ENCODE measurements at places on chromosomes 4 and X. TPM values are rescaled to one million over a fixed set of nuclear protein-coding genes. Genes with fewer than 3 reads are reported as not detected.

GRCh38 chr4:151324124-151324751 lies 1.2 kb downstream of the SH3D19 start:
- H3K36me3 ChIP-seq: no peaks in the 10 kb centered on the region
- peak; percentile 57 for DNase-seq
- H3K4me1 ChIP-seq: peaks cover 6% of the 10 kb centered on the region
- no peaks in the 10 kb centered on the region for H3K27me3 ChIP-seq
- peak overlapping the region; percentile 89 for H3K27ac ChIP-seq
- peak overlapping the region; percentile 76 for H3K4me3 ChIP-seq

Gene TIGD4
- 6.1 TPM for total RNA-seq

Gene ARX
- total RNA-seq: 0.61 TPM

DNA sequence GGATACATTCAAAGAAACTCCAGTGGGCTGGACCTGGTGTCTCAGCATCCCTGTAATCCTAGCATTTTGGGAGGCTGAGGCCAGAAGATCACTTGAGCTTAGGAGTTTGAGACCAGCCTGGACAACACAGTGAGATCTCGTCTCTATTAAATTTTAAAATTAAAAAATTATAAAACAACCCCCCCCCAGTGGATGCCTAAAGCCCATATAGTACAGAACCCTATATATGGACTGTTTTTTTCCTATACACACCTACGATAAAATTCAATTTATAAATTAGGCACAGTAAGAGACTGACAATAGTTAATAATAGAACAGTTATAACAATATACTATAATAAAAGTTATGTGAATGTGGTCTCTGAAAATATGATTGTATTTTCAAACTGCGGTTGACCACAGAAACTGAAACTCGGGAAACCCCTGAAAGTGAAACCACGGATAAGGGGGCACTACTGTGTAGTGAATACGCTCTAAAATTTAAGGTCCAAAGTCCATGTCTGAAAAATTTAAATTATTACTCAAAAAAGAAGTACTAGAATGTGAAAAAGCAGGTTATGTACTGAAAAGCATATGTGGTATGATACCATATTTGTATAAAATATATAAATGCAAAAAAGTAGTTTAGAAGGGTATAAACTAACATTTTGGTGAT lies 2.0 kb downstream of the SMIM14 start:
- H3K27me3 ChIP-seq: no peaks in the 10 kb centered on the region
- H3K4me1 ChIP-seq: peaks cover 5% of the 10 kb centered on the region
- H3K4me3 ChIP-seq: peak overlapping the region; percentile 97
- H3K36me3 ChIP-seq: no peaks in the 10 kb centered on the region
- peak overlapping the region; percentile 99 for H3K27ac ChIP-seq
- no peak for DNase-seq

DNA sequence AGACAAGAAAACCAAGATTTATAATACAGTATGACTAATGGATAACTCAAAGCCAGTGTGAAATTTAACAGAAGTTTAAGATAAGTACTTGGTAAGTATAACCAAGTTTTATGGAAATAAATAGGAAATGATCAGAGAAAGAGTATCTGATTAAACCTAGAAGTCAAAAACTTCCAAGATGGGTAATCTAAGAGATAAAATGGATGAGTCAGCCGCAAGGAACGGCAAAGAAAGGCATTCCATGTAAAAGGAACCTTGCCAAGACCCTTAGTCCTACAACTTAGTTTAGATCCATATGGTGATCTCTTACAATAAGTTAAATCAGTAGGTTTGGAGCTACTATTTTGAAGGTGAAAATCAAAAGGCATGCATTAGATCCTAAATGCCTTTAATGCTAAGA lies 34.8 kb downstream of the LIN54 start:
- H3K4me3 ChIP-seq: no peak overlapping the region
- H3K36me3 ChIP-seq: peaks cover 2% of the 10 kb centered on the region
- no peaks in the 10 kb centered on the region for H3K27me3 ChIP-seq
- no peak overlapping the region for H3K27ac ChIP-seq

Gene SLC25A4
- 44.1 TPM for total RNA-seq

DNA sequence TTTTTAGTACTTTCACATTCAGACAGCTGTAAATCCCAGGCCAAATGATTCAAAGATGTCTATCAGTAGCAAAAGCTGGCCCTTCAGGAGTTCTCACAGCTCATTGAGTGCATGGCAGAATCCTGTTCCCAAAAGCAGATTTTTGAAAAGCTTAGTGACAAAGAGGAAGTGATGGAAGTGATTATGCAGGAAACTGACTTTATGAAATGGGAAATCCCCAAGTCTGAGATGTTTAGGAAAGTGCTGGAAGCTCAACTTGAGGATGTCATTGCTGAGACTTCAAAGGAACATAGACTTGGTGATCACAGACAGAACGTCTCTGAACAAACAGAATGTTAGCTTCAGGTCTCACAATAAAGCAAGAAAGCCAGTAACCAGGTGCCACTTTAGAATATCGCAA lies 51.0 kb upstream of the CFAP47 start:
- no peaks in the 10 kb centered on the region for H3K4me1 ChIP-seq
- no peaks in the 10 kb centered on the region for H3K27me3 ChIP-seq
- no peaks in the 10 kb centered on the region for H3K36me3 ChIP-seq
- no peak overlapping the region for H3K4me3 ChIP-seq
- DNase-seq: no peak
- no peak overlapping the region for H3K27ac ChIP-seq

DNA sequence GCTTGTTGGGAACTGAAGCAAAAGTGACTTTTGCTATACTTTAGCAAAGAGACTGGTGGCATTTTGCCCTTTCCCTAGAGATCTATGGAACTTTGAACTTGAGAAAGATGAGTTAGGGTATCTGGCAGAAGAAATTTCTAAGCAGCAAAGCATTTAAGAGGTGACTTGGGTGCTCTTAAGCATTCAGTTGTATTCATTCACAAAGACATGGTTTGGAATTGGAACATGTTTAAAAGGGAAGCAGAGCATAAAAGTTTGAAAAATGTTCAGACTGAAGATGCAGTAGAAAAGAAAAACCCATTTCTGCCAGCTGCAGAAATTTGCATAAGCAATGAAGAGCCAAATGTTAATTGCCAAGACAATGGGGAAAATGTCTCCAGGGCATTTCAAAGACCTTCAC lies 21.6 kb downstream of the AIMP1 start:
- no peak overlapping the region for H3K27ac ChIP-seq
- no peaks in the 10 kb centered on the region for H3K27me3 ChIP-seq
- DNase-seq: no peak
- no peak overlapping the region for H3K4me3 ChIP-seq

Measured in spinal cord (tissue), 10 donors.